ENCODE measurements at places on chromosomes 2 and 18.

DNA sequence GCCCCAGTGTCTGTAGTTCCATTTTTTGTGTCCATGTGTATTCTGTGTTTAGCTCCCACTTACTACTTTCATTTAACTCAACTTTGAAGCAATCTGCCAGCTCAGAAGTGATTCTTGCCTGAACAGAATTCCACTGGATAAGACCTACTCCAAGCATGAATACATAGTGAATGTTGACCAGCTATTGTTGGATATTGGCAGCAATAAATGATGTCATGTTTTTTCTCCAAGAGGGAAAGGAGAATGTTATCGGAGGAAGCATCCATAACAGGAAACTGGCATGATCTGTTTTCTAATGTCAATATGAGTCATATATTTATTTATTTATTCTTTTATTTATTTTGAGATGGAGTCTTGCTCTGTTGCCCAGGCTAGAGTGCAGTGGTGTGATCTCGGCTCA, 36.8 kb upstream of the TRAPPC8 start:
- no peak for DNase-seq

DNA sequence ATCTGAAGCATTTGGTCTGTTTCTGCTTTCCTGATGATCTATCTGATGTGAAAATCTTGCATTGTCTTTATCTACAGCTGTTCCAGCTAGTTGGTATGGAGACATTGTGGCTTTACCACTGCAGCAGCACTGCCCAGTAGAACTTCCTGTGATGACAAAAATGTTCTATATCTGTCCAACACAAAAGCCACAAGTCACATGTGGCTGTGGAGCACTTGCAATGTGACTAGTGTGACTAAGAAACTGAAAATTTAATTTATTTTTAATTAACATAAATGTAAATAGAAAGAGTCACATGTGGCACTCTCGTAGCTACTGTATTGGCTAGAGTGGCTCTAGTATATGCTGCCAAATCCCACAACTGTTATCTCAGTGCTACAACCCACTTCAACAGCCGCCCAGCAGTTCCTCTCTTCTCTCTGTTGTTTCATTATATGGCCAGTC, 425.7 kb downstream of the SETBP1 start:
- DNase-seq: no peak

DNA sequence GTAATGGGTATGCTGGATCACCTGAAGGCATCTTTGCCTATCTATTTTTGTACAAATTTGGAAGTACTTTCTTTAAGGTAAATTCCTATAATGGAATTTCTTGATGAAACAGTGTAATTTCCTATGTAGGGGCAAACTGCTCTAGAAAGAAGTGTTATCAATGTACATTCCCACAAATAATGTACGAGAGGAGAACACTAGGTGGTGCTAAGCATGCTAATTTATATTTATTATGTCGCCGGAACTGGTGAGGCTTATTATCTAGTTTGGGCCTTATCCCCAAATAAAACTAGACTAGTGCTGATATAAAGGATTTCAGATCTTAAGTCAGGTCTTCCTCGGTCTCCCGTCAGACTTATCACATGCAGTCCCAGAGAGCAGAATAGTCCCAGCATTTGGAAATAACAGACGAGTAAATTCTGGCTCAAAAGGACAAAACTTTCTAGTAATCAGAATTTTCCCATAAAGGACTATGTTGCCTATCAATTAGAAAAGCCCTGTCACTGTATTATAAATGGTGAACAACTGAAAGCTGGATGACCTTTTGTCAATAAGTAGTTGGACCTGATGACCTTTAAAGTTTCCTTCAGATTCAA, 86.9 kb upstream of the RBBP8 start:
- DNase-seq: no peak

- no peak for DNase-seq
Measured at GRCh38 chr2:30690126-30690561, 117.1 kb downstream of the CAPN13 start.

DNA sequence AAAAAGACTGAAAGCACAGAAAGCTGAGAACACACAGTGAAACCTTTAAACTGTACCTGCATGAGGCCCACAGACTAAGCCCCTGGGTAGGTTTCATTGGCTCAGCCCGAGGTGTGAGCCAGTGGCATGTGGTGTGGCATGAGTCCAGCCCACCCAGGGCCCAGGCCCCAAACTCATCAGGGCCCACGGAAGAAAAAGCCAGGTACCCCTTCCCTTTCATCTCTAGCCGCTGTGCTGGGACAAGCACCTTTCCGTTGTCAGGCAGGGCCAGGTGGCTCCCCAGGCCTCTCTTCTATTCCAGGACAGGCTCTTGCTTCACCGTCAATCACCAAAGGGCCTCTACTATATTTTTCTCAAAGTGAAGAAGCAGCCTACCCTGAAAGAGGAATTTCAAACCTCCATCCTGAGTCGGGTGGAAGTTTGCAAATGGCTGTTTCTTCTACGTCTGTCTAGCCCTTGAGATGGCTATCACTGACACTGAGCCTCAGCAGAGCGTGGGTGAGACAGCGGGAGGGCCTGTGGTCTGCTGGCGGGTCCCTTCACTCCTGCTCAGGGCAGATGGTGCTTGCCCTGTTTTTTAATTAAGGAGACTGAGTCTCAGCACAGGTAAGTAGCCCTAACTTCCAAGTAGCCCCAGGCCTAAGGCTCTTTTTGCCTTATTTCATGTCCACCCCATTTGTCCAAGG, 8.6 kb downstream of the DNAJB2 start:
- no peak for DNase-seq

DNA sequence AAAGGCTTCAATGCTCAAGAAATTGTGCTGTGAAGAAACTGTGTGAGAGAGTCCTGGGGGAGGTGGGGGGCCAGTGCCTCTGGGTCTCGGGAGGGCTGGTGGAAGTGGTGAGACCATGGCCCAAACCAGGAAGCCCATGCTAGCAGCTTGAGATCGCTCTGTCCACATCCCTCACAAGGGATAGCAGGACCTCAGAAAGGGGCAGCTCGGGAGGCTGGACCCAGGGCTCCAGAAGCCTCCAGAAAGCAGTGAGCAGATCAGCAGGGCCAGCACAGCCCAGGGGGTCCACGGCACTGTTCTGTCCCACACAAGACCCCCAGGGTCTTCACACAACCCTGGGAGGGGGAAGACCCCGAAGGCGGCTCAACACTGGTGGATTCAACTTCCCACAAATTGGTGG, 24.1 kb downstream of the ST8SIA5 start:
- no peak for DNase-seq

- DNase-seq: no peak
Measured at GRCh38 chr18:7725897-7726296, 158.8 kb downstream of the PTPRM start.

GRCh38 chr2:216856406-216857065, 3.3 kb downstream of the TNP1 start:
- DNase-seq: no peak

DNA sequence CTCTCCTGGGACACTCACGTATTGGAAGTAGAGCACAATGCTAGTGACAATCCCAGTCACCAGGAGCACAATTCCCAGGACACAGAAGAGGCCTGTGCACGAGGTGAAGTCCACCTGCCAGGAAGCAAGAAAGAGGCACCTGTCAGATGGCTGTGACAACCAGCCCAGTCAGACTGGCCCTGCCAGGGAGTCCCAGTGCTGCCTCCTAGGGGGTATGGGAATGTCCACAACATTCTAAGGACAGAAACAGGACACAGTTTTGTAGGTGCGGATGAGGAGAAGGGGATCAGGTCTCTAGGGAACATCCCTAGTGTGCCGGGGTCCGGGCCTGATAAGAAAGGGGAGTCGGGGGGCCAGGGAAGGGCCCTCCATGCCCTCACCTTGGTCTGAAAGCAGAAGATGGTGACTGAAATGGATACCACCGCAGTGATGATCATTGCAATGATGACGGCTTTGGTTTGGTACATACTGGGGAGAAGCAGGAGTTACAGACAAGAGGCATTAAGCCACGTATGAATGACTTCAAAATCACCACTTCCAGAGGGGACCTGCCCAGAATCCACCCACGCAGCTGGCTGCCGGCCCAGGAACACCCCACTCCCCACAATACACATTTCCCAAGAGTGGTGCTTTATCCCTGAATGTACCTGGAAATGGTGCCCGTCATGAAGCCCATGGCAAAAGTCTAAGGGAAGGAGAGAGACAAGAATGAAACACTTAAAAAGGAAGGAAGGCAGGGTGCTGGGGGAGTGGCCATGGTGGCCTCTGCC, 6.9 kb downstream of the PNKD start:
- no peak for DNase-seq

DNA sequence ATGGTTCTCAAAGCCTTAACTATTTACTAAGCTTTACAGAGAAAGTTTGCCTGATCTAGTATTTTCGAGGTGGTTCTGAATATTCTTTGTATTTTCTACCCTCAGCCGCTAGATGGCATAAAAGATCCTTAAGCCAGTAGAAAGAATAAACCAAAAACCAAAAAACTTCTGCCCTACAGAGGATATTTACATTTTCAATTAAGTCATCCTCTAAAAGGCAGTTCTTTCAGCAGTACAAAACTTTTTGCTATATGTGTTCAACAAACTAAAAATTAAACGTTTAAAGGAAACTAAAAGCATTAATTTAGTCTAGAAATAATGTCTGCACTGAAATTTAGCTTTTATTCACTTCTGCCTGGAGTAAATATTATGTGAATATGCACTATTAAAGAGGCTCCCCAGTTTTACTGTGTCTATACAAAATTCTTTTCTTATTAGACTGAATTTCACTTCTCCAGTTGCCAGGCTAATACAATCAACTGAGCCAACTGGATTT, 297.5 kb downstream of the PIEZO2 start:
- peak; percentile 40 for DNase-seq

DNA sequence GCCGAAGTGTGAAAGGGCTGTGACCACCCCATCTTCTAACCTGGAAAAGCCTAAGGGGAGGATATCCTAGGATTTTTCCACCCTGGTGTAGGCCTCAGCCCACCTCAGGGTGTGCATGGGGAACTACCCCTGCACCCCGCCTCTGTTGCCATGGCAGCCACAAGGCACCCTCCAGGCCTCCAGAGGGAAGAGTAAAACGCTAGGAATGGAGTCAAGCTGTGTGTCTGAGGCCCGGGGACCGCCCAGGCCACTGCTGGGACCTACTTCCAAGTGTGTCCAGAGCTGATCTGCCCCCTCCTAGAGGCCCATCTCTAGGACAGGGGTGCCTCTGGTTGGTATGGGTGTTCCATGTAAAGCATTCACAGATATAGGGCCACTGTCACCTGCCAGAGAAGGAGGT, 86.7 kb downstream of the PLB1 start:
- no peak for DNase-seq

DNA sequence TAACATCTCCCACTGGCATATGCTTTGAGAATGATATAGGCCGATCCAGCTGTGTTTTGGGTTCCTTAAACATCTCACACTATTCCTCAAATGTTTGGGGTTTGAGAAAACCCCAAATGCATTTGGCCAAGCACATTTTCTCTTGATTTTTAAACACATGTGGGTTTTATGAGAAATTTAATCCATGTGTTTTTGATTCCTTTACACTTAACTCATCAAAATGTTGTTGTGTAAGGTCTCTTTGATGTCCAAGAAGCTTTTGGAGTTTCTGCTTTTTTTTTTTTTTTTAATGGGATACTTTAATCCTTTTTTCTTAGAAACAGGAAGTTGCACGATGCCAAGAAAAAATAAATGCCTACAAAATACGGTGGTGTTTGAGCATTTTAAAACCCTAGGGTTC, 339.8 kb upstream of the TCF4 start:
- no peak for DNase-seq

DNA sequence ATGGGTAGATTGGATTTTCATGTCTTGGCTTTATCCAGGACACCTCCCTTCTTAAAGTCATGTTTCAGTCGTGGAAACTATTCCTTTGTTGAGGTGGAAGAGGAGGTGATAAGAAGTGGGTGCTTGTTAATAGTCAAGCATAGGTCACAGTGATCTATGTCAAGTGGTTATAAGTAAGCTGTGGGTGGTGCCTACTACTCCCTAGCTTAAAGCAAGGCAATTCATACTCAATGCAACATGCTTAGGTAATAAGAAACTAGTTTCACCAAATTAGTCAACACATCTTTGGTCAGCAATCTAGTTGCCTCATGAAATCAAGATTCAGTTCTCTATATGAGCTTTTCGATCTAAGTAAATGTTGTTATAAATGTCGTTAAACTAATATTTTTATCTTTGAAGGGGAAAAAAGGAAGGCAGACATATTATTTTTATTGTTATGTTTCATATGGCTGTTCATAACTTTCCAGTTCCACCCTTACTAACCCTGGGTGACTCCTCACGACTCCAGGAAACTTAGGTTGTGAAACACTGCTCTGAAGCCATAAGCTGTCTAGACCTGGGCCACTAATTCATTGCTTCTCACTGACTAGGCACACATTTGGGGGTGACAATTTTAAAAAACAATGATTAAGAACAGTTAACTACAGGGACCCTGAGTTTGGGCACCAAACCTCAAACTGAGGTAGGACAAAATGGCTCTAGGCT, 5.8 kb upstream of the ABCB11 start:
- no peak for DNase-seq

- DNase-seq: no peak
Measured at GRCh38 chr18:73296686-73297085, 428.9 kb upstream of the NETO1 start.

- no peak for DNase-seq
Measured at GRCh38 chr2:128477891-128478290, 159.2 kb upstream of the HS6ST1 start.

DNA sequence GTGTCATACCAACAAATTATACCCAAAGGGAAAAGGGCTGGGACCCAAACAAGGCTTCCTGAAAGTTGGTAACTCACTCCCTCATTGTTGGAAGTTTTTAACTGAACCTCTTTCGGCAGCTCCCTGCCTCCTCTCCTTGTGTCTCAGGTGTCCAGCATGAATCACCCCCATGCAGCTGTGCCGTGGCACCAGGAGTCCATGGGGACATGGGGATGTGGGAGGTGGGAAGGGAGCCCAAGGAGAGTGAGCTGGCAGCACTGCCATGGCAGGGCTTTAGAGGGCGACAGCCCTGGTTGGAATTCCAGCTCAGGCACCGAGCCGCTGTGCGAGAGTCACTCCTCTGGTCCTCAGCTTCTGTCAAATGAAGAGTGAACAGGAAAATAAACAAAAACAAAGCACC, 12.5 kb upstream of the GYPC start:
- no peak for DNase-seq

Data from HuH-7 (cell line).